ENCODE measurements at places on chromosomes 2 and 18. TPM values are rescaled to one million over a fixed set of nuclear protein-coding genes. Genes with fewer than 3 reads are reported as not detected.
A peak's percentile ranks its signal among the peaks of the same experiment; 100 is the strongest.

Gene CCDC74A
- not detected for total RNA-seq

GRCh38 chr2:211367711-211368110, 811.3 kb downstream of the CPS1 start:
- no peak for DNase-seq

GRCh38 chr2:212531499-212531898, 7.1 kb downstream of the ERBB4 start:
- DNase-seq = no peak

Gene CFC1
- total RNA-seq = not detected

Gene SCYGR4
- not detected for total RNA-seq

Gene FABP1
- 730 TPM for total RNA-seq

DNA sequence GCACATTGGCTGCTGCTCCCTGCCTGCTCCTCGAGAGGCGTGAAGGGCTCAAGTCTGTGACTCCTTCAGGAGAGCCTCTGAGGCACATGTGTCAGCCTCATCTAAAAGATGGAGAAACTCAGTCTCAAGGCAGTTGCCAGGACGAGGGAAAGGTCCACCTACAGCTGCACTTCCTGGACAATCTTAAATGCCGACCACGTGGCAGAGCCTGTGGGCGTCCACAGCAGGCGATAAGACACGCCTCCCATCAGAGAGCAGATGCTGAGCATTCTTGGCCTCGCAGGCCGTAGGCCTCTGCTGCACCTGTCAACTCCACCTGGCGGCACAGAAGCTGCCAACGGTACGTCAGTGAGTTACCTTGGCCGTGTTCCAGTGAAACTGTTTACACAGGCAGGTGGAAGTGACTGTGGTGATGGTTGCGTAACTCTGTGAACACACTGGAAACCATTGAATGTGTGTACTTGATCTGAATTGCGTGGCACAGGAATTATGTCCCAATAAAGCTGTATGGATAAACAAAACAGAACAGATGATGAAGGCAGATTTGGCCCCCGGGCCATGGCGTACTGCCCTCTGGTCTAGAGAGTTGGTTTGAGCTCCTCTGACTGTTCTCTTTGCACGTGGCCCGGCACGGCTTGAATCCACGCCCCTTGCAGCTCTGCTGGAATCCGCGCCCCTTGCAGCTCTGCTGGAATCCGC, 114.5 kb downstream of the RNF144A start:
- peak; percentile 94 for DNase-seq

DNA sequence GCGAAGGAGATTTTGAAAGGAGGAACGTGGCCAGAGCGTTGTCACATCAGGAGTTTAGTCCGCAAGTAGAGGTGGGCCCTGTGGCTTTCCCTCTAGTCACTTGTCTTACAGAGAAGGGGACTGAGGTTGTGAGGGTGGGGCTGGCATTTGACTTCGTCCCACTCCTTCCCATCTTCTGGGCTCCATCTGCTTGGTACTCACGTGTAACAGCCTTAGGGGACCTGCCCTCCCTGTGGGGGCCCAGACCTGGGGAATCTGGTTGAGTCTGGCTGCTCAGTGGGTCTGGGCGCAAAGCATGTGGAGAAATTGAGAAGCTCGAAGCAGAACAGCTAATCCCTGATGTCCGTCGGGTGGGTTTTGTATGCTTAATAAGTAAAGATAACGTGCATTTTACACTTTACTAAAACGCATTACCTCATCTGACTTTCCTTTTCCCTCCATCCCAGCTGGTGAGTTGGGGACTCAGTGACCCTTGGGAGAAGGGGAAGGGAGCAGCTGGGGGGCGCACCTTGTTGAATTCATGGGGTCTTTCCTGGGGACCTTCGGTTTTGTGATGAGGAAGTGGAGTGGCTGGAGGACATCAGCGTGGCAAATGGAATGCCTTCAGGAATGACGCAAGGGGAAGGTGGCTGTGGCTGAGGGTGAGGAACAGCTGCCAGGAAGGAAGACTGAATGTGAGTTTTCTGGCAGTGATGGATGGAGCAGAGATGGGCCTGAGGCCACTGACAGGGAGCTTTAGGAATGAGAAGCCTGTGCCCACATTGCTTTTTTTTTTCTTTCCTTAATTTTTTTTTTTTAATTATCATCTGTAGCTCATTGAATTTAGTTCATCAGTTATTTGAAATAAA, 44.8 kb downstream of the ASAP2 start:
- DNase-seq = no peak

Gene ERICH2
- total RNA-seq = not detected

GRCh38 chr2:216606551-216607276, 26.5 kb upstream of the IGFBP2 start:
- DNase-seq = no peak

GRCh38 chr2:105081006-105081601, 43.2 kb downstream of the MRPS9 start:
- no peak for DNase-seq

DNA sequence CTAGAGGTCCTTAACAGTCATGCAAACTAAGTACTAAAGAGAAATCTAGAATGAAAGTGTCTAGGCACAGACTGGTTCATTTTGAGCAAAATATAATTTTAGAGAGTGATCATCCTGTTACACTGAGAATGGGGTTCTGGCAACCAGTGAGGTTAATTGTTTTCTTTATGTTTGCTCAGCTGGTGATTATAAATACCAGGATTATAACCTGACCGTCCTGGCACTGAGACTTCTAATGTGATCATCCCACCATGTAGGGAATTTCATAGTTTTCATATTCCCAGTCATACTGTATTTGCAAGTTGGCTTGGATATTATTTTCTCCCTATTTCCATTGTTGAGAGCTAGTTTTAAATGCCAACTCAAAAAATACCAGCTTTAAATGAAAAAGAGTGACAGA, 852.5 kb upstream of the LRATD1 start:
- no peak for DNase-seq

- DNase-seq = no peak
Measured at GRCh38 chr2:79621755-79622154, 108.9 kb downstream of the CTNNA2 start.

Gene TDRD15
- total RNA-seq = not detected

DNA sequence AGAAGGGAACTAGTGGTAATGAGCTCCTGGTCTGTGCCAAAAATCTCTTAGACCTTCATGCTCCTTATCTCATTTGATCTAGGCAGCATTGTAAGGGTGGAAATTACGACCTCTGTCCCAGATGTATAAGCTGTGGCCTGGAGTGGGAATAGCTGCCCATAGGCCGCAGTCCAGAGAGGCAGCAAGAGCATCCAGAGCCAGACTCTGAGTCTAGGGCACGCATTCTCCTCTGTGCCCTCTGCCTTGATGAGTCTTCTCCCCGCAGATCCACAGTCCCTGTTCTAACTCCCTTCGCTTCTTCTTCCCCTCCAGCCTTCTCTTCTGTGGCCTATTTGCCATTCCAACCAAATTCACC, 304.6 kb downstream of the MYCN start:
- DNase-seq = no peak

DNA sequence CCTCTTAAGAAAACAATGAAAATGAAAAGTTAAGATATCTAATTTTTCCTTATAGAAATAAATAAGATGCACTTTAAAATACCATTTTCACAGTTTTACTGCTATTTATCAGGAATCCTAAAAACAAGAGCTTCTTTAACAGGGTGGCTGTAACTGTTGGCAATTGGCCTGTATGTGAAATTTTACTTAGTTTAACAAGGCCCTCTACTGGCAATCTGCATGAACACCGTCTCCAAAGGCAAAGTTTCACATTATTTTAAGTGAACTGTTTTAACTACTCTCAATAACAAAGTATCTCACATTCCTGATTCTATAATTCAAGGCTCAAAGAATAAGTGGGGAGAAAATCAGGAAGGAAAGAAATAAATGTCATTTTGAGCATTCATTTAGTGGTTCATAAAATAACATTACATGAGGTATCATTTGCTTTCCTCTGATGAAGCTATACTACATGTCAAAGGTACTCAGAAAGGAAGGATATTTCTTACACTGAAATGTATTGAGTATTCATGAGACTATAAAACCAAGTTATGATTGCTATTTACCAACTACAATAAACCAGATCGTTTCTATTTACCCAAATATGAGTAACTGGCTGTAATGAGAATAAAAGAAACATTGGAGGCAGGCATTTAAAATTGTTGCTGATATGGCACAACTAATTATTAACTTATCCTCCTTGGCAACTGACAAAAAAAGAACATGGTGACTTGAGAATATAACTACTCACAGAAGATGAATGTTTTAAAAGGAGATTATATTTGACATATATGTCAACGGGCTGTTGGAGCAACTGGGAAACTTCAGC, 7.0 kb downstream of the NCKAP5 start:
- DNase-seq = peak; percentile 46

GRCh38 chr2:190355968-190356644, 12.7 kb downstream of the INPP1 start:
- no peak for DNase-seq

GRCh38 chr2:42116195-42117181, 52.7 kb upstream of the EML4 start:
- no peak for DNase-seq

- no peak for DNase-seq
Measured at GRCh38 chr18:53947092-53947640, 277.3 kb downstream of the MBD2 start.

Gene TUBA3E
- not detected for total RNA-seq

- no peak for DNase-seq
Measured at GRCh38 chr2:49260979-49261538, 106.7 kb upstream of the FSHR start.

DNA sequence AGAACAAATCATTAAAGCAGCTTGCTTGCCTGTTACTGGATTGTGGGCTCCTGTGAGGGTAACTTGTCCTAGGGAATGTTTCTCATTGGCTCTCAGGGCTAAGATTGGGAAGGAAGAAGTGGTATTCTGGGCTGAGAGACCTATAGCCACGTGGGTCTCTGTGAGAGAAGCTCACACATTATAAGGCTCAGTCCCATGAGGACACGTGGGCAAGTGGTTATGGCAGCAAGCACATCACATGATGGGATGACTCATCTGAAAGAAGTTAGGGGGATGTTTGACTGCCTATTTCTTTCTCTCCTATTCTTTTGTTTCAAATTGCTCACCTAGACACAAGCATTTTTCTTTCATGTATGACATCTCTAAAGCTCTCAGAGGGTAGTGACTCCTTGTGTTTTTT, 418.0 kb upstream of the ST6GAL2 start:
- DNase-seq = no peak

DNA sequence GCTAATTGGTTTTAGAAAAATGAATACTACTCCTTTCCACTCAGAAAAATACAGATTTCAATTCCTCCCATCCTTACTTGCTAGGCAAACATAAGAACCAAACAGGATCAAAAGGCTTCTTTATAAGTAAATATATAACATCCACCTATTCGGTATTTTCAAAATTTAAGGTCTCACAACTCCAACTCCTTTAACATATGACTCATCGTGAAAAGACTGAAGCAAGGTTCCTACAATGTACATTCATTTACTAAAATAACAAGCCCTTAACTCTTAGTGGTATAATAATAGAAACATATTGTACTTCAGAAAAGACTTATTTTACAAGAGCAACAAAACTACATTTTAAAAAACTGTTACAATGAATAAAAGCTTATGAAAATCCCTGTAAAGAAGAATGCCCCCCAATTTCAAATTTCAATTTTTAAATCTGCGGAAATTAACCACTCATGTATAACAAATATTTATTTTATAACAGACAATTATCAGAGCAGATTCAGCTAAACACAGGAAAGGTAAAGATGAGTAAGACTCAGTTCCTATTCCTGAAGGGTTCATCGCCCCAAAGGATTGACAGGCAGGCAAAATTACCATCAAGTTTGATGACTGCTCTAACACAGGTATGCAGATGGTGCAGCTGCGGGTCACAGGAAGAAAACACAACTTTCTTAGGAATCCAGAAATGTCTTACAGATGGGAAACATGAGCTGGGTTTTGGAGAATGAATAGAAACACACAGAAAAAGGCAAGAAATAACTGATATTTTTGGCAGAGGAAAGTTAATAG, 96.4 kb downstream of the COBLL1 start:
- no peak for DNase-seq

Gene RFX8
- not detected for total RNA-seq

Gene PARD6G
- 3.5 TPM for total RNA-seq

Gene CYP26B1
- 3.9 TPM for total RNA-seq

DNA sequence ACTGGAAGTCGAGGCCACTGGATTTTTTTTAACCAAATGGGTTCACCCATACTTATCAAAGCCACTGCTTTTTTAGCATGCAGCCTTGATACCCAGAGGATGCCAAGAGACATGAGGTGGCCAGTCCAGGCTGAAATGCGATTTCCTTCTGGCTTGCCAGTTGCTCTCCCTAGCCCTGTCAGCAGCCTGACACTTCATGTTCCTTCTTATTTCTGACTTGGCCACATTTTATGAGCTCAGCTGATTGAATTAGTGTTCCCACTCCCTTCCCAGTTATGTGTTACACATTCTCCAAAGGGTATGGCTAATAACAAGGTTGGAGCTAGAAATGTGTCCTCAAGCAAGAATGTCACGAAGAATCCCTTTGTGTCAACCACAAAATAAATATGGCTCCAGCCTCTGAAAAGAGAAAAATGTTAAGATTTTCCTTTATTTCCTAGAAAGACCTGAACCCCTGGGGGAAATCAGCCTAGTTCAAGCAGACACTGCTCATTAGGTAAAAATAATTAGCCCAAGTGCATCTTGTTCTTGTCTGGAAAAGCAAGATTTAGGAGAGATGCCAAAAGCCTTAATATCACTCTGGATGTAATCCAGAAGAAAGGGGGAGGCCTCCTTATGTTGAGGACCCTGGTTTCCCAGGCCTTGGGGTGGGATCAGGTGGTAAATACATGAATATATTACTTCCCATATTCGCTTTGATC, 121.7 kb upstream of the TACR1 start:
- no peak for DNase-seq

Gene CCDC68
- total RNA-seq = 78.2 TPM

GRCh38 chr18:63258749-63259566, 60.6 kb downstream of the BCL2 start:
- DNase-seq = no peak

DNA sequence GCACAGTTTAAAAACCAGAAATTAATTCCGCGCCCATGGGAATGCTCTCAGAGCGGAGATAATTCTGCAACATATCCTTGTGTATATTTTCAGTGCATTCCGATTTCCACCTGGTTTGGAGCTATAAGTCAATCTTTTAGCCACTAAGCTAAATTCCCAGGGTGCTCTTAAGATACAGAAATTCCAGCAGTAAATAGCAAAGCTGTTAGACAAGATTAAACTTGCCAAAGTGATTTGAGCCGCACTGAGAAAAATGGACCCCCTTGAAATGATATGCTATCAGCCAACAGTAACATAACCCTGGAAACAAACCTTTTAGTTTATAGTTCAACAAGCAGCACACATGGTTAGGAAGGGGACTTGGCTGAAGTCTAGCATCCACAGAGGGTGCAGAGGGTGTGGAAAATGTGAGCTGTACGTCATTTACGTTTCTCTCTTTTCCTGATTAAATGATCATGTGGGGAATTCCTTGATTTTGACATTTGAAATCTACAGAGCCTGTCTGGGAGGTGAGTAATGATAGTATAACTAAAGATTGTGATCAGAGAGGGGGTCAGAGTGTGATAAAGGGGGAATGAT, 99.8 kb upstream of the COPS8 start:
- no peak for DNase-seq

DNA sequence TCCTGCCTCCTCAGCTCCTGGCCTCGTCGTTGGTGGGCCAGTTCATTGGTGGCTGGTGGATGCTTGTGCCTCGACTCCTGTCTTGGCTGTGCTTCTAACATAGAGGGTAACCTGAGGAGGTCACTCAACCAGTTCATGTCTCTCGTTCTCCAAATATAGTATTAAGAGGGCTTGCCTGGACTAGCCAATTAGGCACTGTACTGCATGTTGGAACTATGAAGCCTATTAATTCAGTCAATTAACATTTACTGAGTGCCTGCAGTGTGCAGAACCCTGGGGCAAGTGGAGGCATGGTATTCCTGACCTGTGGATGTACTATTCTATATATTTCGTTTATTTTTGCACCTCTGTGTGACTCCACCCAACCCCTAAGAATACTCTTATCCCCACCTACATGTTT, 89.9 kb upstream of the PELI1 start:
- no peak for DNase-seq
